B cell (primary cell): ENCODE measurements at places on chromosomes 4 and X. TPM values are rescaled to one million over a fixed set of nuclear protein-coding genes. Genes with fewer than 3 reads are reported as not detected.

AVPR2 gene
- 0.53 TPM in 1 of 2 replicates, not detected in the other for total RNA-seq

WAS gene
- 98.0 and 102 TPM in 2 replicates for total RNA-seq

FSTL5 gene
- total RNA-seq: not detected in 2 replicates

DNA sequence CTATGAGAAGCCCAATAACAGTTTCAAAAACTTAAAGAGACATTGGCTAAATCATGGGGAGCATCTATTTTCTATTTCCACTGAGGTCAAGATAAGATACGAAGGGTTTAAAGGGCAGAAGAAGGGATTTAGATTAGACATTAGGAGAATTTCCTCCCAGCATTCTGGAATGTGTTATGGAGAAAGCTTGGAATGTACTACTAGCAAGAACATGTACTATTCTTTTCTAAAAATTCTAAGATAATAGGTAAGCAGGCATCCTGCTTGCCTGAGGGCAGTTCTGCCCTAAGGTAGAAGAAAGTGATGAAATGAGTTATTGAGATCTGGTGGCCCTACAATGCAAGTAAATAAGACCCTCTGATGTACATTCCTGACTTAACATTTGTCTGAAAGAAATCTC is 279.2 kb downstream of the NR3C2 start:
- no peak for DNase-seq

DNA sequence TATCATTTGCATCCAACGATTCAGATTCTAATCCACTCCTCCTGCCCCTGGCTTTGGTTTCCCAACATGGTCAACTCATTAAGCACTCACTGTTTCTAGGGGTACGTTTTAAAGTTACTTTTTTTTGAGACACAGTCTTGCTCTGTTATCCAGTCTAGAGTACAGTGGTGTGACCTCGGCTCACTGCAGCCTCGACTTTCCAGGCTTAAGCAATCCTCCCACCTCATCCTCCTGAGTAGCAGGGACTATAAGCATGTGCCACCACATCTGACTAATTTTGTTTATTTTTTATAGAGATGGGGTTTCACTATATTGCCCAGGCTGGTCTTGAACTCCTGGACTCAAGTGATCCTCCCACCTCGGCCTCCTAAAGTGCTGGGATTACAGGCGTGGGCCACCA is 48.9 kb downstream of the TMEM156 start:
- DNase-seq: no peak

GRCh38 chr4:118353534-118354030 is 779 bp upstream of the PRSS12 start:
- no peak for DNase-seq

GRCh38 chr4:11440481-11441193 is 11.9 kb upstream of the HS3ST1 start:
- no peak for DNase-seq

- no peak for DNase-seq
Measured at GRCh38 chrX:119325456-119325855, 73.7 kb upstream of the SLC25A43 start.

DNA sequence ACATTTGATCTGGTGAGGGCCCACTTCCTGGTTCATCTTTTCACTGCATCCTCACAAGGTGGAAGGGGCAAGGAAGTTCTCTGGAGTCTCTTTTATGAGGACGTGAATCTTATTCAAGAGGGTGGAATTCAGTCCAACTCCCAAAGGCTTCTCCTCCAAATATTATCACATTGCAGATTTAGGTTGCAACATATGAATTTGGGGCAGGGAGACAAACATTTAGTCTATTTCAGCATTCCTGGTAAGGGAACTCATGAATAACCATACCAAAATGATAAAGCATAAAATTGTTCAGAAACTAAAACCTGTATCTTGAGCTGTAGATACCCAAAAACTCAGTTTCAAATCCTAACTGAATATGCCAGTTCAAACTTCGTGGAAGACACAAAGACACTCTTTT is 246.8 kb downstream of the QDPR start:
- no peak for DNase-seq

DNA sequence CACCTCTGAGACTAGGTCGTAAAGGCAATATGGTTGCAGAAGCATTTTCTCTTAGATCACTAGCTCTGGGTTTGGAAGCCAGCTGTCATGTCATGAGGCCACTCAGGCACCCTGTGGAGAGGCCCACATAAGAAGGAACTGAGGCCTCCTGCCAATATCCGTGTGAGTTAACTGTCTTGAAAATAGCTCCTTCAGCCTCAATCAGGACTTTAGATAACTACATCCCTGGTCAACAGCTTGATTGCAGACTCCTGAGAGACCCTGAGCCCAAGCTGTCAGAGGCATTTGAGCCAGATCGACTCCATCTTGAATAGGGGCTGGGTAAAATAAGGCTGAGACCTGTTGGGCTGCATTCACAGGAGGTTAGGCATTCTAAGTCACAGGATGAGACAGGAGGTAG is 15.1 kb upstream of the REPS2 start:
- no peak for DNase-seq

DNA sequence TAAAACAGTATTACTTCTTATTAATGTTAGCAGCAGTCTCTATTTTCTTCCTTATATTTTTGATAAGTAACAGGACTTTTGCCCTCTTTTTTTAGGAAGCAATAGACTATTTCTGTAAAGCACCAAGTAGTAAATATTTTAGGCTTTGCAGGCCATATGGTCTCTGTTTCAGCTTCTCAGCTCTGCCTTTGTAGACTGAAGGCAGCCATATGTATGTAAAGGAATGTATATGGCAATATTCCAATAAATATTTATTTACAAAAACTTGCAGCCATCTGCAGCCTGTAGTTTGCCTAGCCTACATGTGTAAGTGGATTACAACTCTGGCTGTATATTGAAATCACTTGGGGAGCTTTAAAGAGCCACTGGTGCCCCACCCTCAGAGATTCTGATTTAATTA is 15.0 kb downstream of the RADX start:
- no peak for DNase-seq
